ENCODE measurements at places on chromosomes 12 and 14.
A peak's percentile ranks its signal among the peaks of the same experiment; 100 is the strongest.

- DNase-seq: no peak
These were observed 89.3 kb downstream of the SPTSSA start for GRCh38 chr14:34372786-34373185.

DNA sequence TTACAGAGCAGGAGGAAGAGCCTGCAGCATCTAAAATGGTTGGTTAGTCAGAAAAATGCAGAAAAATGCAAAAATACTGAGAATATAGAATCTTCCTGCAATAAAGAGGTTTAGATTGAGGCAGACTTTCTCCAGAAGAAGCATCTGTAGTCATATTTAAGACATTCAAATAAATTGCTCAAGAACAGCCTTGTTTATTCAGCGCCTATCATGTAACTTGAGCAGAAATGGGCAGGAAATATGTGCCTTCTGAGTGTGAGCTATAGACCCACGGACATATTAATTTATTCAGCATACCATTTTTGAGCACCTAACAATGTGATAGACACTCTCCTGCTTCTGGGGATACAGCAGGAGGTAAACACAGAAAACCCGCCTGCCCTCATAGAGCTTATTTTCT lies 102.0 kb upstream of the HIF1A start:
- no peak for DNase-seq

DNA sequence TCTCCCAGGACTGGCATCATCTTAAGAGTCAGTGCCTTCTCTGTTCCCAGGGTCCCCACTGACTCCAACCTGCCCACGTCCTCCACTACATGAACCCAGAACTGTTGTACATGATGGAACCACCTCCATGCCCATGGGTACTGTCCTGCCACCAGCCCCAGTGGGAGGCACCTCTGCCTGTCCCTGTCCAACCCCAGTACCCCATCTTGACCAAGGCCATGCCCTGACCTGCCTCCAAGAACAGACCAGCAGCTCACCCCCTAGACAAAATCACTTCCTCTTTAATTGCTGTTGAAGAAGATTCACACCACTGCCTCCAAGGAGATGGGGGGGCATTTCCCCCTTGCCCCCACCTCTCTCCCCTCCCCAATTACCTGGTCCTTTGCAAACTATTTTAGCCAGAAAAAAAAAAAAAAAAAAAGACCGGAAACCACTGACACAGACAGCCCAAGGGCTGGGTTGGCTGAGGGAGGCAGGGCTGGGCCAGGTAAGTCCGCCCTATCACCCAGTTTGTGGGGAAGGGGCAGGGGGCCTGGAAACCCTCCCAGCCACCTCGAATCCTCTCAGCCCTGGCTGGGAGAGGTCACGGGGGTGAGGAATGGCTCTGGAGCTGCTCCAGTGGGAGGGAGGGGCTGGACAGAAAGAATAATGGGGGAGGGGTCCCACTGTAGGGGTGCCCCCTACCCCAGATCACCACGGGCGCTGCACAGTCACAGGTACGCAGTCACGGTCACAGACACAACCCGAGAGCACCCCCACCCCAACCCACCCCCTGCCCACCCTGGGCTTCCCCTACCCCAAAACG lies 13.4 kb downstream of the AGAP2 start:
- DNase-seq: peak; percentile 9

- DNase-seq: peak; percentile 43
These were observed 63.0 kb downstream of the NCOR2 start for GRCh38 chr12:124504273-124505000.

- peak; percentile 70 for DNase-seq
These were observed 187.2 kb upstream of the NEDD1 start for GRCh38 chr12:96719660-96720362.

- no peak for DNase-seq
These were observed 73.9 kb upstream of the CAPRIN2 start for GRCh38 chr12:30828686-30829085.
